Activated T-cell treated with anti-CD3 and anti-CD28 coated beads for 1 hour (primary cell): ENCODE measurements at places on chromosomes 7 and 10.

DNA sequence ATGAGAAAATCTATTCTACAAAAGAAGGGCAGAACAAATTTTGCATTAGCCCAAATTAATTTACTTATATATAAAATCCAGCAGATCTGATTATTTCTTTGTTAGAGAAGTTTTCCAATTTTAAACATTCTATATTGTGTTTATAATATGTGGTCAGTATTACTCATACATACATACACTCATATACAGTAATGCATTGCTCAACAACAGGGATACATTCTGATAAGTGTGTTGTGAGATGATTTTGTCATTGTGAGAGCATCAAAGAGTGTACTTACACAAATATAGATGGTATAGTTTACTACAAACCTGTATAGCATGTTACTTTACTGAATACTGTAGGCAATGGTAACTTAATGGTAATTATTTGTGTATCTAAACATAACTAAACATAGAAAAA, 239.6 kb upstream of the ETV1 start:
- no peak for DNase-seq

GRCh38 chr10:74728225-74728624, 98.2 kb upstream of the KAT6B start:
- no peak for DNase-seq

DNA sequence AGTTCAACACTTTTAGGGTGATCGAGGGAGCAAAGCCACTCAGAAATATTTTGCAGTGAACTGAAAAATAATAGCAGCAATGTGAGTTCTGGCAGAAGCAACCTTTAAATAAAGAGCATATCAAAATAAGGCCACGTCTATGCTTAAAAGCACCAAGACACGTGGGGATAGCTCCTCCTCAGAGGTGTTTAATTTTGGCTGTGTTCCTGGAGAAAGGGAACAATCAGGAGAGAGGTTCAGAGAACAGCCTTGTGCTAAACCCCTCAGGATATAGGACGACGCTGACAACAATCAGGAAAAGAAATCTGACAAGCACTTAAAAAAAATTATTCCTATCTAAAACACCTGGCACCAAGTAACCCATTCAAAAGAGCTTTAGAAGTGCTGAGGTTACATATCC, 471.9 kb upstream of the CELF2 start:
- DNase-seq, result no peak

GRCh38 chr10:132571650-132572544, 34.3 kb downstream of the INPP5A start:
- DNase-seq, result peak; percentile 22

DNA sequence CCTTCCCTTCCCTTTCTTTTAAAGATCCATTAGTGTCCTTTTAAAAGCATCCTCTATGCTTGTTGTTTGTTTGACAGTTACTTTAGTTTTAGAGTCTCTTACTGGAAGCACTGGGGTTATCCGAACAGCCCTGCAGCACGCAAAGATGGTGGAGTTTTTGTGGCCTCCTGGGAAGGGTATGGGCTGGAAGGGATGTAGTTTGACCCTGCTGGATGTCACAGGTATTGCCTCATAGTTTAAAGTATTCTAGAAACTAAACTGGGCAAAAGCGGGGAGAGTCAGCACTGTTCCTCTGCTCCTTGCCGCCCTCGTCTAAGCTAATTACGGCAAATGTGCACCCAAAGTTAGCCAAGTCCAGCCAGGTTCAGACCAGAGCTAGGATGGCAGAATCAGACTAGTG, 35.8 kb upstream of the GNAI1 start:
- DNase-seq, result no peak

GRCh38 chr7:151198945-151199848, 11.1 kb downstream of the H2BK1 start:
- DNase-seq, result no peak

DNA sequence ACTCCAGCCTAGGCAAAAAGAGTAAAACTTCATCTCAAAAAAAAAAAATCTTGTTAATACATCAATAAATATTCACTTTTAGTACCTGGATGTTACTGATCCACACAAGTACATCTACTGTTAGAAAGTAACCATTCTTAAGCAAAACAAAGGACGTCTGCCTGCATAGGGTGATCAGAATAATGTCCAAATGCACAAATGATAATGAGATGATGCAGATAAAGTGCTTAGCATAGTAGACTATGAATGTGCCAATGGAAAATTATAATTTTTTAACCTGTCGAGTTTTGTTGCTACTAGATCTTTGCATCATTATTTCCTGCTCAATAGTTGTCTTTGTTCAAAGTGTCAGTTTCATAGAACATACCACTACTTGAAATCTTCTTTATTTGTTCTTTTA, 109.6 kb upstream of the IMMP2L start:
- no peak for DNase-seq

GRCh38 chr7:98200364-98200763, 10.9 kb upstream of the BHLHA15 start:
- no peak for DNase-seq

GRCh38 chr7:134184767-134185166, 57.6 kb downstream of the LRGUK start:
- no peak for DNase-seq

- no peak for DNase-seq
Measured at GRCh38 chr10:52951824-52952223, 179.2 kb upstream of the MBL2 start.

- no peak for DNase-seq
Measured at GRCh38 chr7:116465125-116465524, 34.4 kb upstream of the CAV2 start.

DNA sequence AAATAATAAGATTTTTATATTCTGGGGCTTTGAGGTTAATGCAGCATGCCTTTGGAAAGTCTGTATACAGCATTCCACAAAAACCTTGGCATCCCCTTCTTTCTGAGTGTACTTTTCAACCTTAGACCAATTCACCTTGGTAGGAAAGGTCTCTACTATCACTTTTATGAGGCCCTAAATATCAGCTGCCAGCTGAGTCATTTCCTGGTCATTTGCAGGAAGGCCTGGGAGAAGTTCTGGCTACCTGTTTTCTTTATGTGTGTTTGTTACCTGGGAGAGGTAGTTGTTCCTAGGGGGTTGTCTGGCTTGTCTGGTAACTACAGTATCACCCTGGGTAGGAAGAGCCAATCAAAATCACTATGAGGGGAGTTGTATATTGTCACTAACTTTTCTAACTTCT, 4.1 kb downstream of the SPAM1 start:
- DNase-seq, result no peak

GRCh38 chr10:69904533-69904932, 102.8 kb downstream of the COL13A1 start:
- DNase-seq, result no peak

- DNase-seq, result no peak
Measured at GRCh38 chr10:69332278-69333010, 54.1 kb downstream of the HK1 start.

DNA sequence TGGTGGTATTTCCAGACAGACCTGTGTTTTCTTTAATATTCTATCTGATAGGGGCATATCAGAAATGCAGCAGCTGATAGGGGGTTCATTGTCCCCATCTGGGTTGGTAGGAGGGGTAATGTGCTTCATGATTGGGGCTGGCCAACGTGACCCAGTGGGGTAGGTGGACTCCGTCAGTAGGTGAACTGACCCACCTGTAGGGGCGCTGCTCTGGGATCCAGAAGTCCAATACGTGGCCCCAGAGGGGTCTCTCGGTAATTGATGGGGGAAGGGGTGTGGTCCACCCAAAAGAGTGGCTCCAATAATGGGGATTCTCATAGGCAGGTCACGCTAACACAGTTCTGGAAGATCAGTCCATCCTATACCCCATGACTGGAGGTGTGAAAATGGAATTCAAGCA, 112.0 kb downstream of the PRLHR start:
- no peak for DNase-seq

GRCh38 chr7:46007194-46007593, 86.1 kb upstream of the IGFBP3 start:
- DNase-seq, result no peak

DNA sequence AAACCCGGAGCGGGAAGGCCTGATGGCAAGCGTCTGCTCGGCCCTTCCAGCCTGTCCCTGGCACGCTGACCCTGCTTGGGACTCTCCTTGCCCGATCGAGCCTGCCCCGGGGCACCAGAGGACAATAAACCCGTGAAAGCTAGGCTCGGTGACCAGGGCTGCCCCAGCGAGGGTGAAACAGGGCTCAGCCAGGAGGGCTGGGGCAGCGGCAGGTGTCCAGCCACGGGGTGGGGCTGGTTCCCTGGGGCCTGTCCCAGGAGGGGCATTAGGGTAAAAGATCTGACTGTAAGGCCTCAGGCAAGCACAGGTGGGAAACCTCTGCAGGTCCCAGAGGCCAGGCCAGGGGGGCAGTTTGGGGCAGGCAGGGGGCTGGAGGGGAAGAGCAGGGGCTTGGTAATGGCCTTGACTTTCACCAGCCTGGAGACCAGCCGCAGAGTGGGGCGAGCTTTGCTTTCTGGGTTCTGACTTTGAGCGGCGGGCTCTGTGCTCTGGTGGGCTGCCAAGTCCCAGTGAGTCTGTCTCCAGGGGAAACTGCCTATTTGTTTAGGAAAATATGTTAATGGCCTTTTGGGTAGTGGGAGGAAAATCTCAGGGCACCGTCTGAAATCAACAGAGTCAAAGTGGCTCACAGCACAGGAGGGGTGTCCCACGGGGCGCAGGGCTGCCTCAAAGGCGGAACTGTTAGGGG, 68.2 kb upstream of the INPP5A start:
- DNase-seq, result no peak

- no peak for DNase-seq
Measured at GRCh38 chr10:126598009-126598408, 72.5 kb downstream of the C10orf90 start.

DNA sequence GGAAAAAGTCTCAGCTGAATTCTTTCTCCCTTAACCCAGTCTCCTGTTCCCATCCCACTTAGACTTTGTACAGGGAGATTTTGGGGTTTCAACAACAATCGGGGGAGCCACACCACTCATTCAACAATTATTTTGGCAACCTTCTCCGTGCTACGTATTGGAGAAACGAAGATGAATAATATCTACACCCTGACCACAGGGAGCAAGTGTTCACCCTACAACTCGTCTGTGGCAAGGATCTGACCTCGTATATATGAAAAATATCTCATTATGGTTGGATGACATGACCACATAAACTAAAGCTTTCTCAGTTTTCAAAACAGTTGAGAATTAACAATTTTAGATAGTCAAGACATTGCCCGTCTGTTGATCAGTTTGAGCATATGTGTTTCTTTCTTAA, 302.1 kb downstream of the CACNA2D1 start:
- no peak for DNase-seq

GRCh38 chr10:64773357-64773756, 1252.2 kb downstream of the REEP3 start:
- no peak for DNase-seq

DNA sequence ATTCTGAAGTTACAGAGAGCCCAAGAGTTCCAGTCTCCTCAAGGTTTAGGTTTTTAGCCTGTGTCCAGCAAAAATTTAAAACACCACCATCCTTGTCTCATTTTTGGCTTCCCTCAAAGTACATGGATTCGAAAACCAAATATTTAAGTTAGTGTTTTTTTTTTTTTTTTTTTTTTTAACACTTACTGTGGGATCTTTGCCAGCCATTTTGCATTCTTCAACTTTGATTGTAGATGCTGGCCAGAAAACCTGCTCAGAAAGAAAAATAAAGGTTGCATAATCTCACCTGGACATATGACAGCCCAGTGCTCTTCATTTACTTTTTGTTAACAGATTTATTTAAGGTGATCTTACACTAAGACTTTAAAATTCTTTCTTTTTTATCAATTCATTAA, 91.6 kb downstream of the SEMA3C start:
- no peak for DNase-seq
